ENCODE measurements at places on chromosomes 3 and 15.

GRCh38 chr3:1171320-1171719, 78.5 kb downstream of the CNTN6 start:
- DNase-seq, result no peak

- DNase-seq, result no peak
These were observed 14.8 kb downstream of the UBP1 start for GRCh38 chr3:33425453-33425852.

DNA sequence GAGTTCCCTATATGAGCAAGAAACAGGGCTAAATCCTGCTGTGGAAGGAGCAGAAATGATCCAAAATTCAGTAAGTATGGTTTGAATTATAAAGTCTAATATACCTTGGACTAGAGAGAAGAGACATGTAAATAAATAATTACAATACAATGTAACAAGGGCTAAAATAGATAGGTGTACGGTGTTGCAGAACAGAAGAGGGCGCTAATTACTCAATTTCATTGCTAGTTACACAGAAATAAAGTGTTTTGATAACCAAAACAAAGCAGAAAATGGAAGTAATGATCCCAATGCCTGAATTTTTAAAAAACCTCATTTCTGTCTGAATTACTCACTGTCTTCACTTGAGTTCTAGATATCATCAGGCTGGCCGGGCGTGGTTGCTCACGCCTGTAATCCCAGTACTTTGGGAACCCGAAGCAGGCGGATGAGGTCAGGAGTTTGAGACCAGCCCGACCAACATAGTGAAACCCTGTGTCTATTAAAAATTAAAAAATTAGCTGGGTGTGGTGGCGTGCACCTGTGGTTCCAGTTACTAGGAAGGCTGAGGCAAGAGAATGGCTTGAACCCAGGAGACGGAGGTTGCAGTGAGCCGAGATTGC, 8.3 kb upstream of the PLCH1 start:
- DNase-seq, result no peak

DNA sequence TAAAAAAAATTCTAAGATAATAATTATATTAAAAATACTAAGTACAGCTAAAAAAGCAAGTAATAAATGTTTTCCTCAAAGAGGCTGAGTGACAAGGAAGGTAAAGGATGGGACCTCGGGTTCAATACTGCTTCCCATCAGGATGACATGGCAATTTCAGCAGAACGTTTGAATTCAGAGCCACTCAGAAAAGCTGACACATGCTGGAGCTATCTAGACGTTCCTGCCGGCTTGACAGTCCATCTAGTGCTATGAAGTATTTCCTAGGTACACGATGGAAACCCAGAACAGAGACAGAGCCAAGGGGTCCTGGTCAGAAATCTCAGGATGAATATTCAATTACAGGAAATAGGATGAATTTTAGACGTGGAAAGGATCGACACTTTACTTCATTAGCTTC, 361.8 kb downstream of the FGF12 start:
- no peak for DNase-seq

DNA sequence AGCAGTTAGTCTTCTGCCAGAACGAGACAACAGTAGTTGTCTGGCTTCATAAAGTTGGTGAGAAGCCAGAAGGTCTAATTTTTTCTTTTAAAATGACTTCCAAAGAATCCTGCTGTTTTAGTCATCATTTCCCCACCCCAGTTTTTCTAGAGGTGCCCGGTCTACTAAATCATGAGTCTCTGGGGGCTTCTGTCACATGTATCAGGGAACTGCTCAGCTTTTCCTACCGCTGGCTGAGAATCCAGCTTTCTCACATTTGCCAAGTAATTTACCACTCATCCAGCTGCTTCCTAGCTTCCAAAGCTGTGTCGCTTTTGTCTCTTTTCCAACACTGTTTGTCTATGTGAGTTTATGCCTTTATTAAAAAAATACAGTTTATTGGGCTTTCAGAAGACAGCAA, 183.3 kb downstream of the NSUN3 start:
- DNase-seq, result no peak

DNA sequence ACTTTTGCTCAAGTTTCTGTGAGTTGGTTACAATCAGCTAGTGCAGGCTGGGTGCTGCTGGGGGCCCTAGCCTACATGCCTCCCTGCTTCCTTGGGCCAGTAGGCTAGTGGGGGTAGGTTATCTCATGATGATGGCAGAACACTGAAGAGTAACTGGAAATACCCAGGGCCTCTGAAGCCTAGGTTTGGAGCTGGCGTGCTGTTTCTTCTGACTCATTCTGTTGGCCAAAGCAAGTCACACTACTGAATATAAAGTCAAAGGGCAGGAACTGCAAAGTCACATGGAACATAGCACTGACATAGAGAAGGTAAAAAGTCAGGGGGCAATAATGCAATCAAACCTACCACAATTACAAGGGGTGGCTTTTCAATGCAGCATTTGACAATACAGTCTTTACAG, 34.5 kb downstream of the RASGRP1 start:
- DNase-seq, result no peak

GRCh38 chr3:14680716-14681115, 5.8 kb downstream of the C3orf20 start:
- no peak for DNase-seq

DNA sequence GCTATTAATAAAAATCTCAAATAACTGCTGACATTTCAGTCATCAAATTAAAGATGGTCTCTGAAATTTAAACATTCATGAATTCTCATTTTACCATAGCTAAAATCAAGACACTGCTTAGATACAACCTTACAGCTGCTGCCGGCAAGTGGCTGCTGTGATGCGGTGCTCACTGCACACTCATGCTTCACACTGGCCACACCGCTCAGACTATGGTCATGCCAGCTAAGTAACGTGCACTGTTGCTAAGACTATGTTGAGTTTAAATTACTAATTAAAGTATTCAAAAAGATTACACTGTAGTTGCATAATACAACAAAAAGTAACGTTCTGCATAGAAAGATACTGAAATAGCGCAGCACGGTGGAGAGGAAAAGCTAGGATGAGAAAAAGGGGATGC, 12.1 kb downstream of the ATP13A3 start:
- no peak for DNase-seq

DNA sequence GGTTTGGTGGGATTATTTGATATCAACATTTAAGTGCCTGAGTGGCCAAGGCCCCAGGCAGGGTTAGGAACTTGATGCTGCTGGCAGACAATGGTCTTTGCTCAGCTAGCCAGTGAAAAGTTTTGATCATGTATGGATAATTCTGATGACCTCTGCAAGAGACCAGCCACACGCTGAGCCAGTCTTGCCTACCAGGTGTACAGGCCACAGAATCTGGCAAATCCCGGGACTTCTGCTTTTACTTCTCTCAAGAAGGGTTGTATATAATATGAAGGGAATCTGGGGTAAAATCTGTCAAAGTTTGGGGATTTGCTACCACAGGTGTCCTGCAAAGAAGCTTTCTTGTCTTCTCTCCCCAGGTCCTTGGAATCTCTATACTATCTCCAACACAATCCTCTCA, 331.4 kb upstream of the GOLIM4 start:
- no peak for DNase-seq

- DNase-seq, result no peak
These were observed 26.5 kb downstream of the PLXND1 start for GRCh38 chr3:129579991-129580390.

DNA sequence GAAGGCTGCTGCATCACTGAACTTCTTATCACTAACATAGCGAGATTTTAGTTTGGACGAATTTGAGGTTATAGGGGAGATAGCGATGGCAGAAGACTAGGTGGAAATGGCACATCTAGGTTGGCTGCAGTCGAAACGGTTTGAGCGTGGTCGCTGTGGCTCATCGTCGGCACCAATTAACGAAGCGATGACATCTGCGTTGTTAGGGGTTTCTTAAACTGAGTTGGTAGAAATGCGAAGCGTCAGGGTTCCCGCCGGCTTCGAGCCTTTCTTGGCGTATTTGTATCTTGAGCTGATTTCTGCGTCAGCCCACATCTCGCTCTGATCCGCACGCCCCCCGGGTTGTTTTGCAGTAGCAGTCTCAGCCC, 319 bp downstream of the LNP1 start:
- peak; percentile 27 for DNase-seq

DNA sequence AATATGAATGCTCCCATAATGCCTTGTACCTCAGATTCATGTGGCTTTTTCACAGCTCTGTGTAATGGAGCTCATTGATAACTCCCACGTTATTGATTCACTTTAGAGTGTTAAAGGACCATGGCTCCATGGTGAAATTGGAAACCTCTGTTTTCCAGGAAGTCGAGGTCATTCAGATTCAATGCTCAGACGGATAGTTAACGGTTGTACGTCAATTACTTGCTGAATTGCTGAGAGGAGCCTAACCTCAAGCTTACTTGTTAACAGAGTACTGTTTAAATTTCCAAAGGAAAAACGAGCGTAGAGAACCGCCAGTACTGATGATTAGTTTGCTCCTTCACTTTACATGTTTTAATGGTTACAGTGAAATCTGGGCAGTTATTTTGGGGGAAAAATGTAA, 11.1 kb downstream of the ABHD17C start:
- no peak for DNase-seq

GRCh38 chr3:147428326-147428725, 19.2 kb downstream of the ZIC1 start:
- no peak for DNase-seq

DNA sequence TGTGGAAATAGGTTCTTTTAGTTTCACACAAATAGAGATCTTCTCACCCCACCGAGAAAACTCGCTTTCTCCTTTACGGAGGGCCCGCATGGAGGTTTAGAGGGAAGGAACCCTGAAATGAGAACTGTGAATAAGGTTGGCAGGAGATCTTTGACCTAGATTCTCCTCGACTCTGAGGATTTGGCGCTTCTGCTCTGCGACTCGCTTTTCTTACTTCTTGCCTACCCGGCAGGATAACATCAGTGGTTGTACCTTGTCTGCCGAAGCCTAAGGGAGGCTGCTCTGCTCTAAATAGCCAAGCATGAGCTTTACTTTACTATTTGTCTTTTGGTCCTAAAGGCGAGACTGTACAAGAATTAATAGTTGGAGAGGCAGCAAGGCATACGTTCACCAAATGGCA, 473.3 kb upstream of the TPRG1 start:
- no peak for DNase-seq

- DNase-seq, result no peak
These were observed 625.8 kb downstream of the TAFA4 start for GRCh38 chr3:68306571-68306970.

GRCh38 chr3:123914829-123915228, 30.7 kb upstream of the MYLK start:
- DNase-seq, result no peak

GRCh38 chr3:133572158-133573053, 1.1 kb upstream of the CDV3 start:
- DNase-seq, result no peak

DNA sequence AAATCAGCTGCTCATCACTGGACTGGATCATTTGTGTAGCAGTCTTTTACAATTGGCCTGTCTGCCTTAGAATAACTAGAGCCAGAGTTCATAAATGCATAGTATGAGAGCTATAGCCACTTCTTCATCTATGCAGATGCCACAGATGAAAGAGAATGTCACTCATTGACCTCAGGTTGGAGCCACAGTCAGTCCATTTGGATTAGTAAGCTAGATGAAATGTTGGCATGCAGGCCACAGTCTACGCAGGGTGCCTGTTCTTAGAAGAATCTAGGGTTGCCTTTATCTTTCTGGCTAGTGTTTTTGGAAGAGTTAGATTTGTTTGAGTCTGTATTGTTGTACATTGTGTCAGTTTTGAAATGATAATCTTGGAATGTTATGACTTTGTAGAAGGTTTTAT, 25.4 kb upstream of the EDEM1 start:
- peak; percentile 33 for DNase-seq

DNA sequence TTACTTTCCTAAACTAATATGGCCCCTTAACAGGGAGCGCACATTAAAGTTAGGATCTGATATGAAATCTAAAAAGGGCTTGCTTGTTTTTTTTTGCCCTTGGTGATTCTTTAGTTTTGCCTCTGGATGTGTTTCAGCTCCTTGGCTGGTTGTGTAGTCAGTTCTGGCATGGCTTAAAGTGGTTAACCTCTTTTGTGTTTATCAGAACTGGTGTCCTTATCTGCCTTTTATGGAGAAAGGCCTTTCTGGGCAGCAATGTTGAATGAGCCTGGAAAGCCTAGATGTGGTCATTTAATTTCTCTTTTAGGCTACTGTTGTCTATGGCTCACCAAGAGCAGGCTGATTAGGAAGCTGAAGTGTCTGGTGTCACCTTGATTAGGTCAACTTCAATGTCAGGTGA, 254.5 kb upstream of the ROPN1 start:
- DNase-seq, result no peak

GRCh38 chr3:19432669-19433068, 284.4 kb downstream of the KCNH8 start:
- no peak for DNase-seq

DNA sequence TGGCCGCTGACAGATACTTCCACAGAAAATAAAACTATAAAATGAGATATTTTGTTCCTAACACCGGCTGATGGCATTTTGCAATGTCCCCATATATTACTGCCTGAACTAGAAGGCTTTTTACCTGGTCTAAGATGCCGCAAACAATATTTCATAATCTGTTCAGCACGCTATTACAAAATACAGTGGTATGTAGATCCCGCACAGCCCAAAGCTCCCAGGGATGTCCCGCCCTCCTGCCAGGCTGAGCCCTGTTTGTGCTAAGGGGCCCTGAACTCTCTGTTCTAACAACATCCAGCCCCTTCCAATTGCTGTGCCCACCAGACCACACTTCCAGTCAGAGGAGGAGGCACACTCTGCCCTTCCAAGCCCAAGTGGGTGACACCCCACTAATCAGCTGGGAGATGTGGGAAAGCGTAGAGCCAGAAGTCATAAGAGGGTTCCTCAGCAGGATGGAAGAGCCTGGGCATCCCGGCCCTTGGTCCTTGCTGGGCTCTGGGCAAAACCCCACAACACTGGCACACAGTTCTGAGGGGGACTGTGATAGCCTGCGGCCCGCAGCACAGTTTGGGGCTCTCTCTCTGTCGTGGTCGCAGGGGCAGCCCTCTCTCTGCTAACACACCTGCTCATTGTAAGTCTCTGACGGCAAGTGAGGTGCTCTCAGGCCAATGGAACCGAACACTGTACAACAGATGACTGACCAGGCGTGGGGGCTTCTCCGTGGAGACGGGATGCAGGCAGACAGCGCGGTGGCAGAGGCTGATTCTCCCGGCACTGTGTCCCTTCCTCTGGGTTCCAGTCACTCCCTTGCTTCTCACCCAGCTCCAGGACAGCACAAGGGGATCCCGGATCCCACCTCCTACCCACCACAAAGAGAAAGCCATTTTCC, 55.2 kb downstream of the PCSK6 start:
- no peak for DNase-seq

DNA sequence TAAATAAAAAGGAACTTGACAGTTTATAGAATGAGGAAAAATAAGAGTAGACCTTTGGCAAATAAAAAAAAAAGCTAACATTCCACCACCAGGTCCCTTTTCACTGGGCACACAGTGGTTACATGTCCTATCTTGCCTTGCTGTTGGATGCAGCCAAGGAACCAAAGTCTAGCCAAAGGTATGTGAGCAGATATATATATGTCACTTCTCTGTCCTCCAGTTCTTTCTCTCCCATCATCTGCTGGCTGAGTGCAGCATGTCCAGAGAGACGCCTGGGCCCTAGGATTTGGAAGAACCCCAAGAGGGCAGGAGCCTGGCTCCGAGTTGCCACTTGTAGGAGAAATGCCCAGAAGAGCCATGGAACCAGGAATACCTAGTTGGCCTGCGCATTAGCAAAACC, 104.7 kb downstream of the SERPINI1 start:
- no peak for DNase-seq
